ENCODE measurements at places on chromosomes 4 and X.

DNA sequence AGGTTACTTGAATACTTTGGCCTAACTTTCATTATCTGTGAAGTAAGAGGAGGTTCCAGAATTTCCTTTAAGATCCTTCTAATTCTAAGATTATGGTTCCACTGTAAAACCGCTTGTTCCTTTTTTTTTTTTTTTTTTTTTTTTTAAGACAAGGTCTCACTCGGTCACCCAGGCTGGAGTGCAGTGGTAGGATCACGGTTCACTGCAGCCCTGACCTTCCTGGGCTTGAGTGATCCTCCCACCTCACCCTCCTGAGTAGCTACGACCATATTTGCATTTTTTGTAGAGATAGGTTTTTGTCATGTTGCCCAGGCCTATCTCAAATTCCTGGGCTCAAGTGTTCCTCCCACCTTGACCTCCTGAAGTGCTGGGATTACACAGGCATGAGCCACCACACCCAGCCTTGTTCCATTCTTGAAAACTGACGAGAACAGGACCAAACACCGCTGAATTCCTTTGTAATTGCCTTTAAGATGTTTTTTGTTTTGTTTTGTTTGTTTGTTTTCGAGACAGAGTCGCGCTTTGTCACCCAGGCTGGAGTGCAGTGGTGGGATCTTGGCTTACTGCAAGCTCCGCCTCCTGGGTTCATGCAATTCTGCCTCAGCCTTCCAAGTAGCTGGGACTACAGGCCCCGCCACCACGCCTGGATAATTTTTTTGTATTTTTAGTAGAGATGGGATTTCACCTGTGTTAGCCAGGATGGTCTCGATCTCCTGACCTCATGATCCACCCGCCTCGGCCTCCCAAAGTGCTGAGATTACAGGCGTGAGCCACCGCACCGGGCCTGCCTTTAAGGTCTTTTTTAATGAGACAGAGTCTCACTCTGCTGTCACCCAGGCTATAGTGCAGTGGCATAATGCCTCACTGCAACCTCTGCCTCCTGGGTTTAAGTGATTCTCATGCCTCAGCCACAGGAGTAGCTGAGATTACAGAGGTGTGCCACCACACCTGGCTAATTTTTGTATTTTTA lies 6.8 kb downstream of the PDS5A start:
- no peak for DNase-seq

GRCh38 chrX:70264784-70265183 lies 3.4 kb upstream of the ARR3 start:
- DNase-seq, result no peak

DNA sequence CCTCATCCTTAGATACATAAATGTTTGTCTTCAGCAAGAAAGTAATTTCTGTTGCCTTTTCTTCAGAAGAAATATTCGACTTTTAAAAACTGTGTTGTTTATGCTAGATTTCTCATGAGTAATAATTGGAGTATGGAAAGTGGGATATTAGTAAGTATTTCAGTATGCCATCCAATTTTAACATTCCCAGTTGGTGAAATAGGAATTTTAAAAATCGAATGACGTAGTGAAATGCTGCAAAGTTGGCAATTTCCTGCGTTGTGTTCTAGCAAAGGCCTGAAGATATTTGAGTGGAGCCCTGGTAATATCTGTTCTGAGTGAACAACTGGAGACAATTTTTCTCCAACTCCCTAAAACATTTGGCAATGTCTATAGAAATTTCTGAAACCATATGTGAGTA lies 190.1 kb downstream of the ZNF330 start:
- no peak for DNase-seq

- DNase-seq, result no peak
Measured at GRCh38 chr4:179747218-179747910, 2305.1 kb upstream of the AGA start.

GRCh38 chr4:25953740-25954139 lies 39.7 kb downstream of the SMIM20 start:
- DNase-seq, result no peak

DNA sequence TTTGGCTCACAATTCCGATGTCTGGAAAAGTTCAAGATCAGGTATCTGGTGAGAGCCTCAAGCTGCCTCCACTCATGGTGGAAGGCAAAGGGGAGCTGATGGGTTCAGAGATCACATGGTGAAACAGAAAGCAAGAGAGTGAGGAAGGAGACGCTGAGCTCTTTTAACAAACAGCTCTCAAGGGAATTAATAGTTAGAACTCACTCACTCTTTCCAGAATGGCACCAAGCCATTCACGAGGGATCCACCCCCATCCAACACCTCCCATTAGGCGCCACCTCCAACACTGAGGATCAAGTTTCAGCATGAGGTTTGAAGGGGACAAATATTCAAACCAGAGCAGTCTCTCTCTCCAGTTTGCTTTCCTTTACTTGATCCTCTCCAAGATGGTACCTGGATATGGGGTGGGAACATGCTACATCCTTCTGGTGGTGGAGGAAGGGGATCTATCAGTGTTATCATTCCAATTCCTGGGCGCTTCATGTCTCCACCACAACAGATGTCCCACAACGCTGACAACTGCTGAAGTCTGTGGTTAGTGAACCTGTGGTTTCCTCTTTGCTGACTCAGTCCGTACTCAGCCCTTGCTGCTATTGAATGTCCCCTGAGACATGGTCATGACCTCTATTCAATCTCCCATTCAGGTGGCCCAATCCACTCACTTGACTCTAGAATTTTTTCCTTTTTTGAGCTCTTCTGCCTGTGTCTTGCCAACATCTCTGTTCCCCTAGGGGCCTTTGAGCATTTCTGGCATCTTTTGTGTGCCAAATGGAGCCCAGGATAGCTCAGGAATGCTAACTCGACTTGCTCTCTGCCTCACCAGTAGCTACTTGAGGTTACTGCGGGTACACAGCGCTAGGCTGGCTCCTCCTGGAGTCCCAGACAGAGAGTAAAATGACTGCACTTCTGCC lies 395.2 kb downstream of the MID1IP1 start:
- no peak for DNase-seq

Data from stimulated activated CD4-positive, alpha-beta T cell treated with anti-CD3 and anti-CD28 coated beads, Interleukin-1b, Interleukin-23, amount 100 ng/mL, for 1 hour (primary cell).